Activated CD8-positive, alpha-beta memory T cell treated with anti-CD3 and anti-CD28 coated beads, Interleukin-2, amount 50 U/mL, for 4 hours (primary cell): ENCODE measurements at places on chromosomes 5 and 9.

DNA sequence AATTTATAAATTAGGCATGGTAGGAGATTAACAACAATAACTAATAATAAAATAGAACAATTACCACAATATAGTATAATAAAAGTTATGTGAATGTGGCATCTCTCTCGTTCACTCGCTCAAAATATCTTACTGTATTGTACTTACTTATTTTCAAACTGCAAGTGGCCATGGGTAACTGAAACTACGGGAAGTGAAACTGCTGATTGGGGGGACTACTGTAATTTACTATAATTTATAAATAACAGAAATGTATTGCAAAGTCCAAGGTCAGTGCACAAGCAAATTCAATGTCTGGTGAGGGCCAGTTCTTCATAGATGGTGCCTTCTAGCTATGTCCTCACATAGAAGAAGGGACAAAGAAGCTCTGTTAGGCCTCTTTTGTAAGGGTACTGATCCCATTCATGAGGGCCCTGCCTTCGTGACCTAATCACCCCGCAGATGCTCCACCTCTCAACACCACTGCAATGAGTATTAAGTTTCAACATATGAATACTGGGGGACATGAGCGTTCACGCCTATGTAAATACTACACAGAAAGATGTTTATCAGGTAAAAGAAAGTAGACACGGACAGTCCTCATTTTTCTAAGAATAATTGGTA lies 39.0 kb downstream of the KCNIP1 start:
- no peak for DNase-seq

- DNase-seq = no peak
Observed at GRCh38 chr5:135878156-135878620, 17.5 kb downstream of the IL9 start.

DNA sequence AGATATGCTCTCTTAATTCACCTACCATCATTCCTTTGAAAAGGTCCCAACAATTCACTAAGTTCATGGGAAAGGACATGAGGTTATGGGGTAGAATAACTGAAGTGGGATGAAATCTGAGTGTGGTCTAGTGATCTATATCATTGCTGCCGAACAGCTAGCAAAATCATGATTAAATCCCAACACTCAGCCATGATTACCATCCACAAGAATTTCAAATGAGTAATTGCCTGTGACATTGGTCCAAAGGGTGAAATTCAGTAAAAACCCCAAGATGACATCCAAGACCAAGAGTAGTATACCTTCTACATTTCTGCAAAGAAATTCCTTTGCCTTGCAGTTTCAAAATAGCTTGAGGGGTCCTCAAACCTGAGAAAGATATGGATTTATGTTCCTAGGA lies 225.6 kb downstream of the SPOCK1 start:
- DNase-seq = no peak

GRCh38 chr9:107707915-107708441 lies 218.4 kb upstream of the KLF4 start:
- DNase-seq = no peak
